Muscle of arm (tissue), 14 donors: ENCODE measurements at places on chromosomes 7 and 10.
A peak's percentile ranks its signal among the peaks of the same experiment; 100 is the strongest.

- no peak for DNase-seq
These were observed 127.9 kb upstream of the CDK1 start for GRCh38 chr10:60650378-60650800.

DNA sequence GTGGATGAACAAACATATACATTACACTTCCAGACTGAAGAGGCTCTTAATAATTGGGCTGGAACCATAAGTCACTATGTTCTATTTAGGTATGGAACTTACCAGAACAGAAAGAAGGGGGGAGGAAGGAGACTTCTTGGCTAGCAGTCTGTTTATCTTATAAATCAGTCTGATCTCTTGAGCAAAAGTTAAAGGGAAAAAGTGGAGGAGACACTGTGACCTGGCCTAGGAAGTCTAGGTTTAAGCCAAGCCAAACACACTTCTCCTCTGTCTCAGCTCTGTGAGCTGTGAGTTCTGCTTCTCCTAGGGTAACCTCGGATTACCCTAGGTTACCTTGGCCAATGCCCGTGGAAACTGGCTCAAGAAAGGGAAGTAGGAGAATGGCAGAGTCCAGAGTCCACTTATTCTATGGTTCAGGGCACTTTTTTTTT, 95.2 kb downstream of the PFKFB3 start:
- no peak for DNase-seq

GRCh38 chr7:54978364-54979116, 40.3 kb upstream of the EGFR start:
- no peak for DNase-seq

GRCh38 chr10:22550732-22551131, 163.6 kb downstream of the PIP4K2A start:
- DNase-seq: no peak

DNA sequence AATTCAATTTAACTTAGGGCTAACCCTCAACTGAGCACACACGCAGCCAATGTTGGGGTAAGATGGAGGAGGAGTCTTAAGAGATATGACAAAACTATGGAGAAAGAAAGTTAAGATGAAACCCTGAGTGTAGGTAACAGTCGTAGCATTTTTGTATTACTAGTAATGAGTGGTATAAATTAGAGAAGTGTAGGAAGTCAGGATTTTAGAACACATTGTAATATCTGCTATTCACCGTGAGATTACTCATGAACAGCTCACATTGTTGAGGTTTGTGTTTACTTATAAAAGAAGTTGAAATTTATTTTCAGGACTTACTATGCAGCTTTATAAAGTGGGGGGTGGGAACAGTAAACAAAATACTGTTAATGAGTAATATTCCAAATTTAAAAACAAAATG, 107.2 kb downstream of the ARHGAP21 start:
- no peak for DNase-seq

- DNase-seq: no peak
These were observed 251.5 kb downstream of the WDR11 start for GRCh38 chr10:121102706-121103105.

DNA sequence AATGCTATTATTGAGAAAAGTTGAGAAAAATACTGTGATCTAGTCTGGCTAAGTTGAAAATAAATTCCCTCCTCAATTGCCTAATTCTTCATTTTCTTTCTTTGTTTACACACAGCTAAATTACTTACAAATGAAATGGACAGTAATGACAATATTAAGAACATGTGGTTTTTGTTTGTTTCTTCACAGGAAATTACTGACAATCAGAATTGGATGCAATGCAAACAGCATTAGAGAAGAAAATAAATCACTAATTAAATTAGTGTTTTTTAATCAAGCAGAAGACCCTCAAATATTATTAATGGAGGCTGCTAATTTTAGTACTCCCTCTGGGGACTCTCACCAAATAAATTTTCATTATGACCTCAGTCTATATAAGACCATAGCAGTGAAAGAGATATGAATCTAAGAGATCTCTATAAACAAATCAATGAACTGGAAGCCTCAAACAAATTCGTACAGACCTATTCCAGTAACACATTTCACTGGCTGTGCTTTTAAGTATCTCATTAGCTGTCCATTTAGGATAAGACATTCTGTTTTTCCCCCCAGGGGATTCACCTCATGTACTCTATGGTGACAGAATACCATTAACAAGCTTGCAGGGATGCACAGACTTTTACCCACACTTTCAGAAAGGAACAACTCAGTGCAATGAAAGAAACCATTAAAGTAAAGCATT, 202.0 kb upstream of the DGKB start:
- DNase-seq: no peak

GRCh38 chr7:93055543-93056107, 62.2 kb downstream of the SAMD9 start:
- peak; percentile 19 for DNase-seq

- no peak for DNase-seq
These were observed 63.4 kb upstream of the PLA2G12B start for GRCh38 chr10:73017955-73018480.

- no peak for DNase-seq
These were observed 251.0 kb downstream of the NXPH1 start for GRCh38 chr7:8684426-8684825.

- no peak for DNase-seq
These were observed 327.5 kb upstream of the MEOX2 start for GRCh38 chr7:16014031-16014430.

DNA sequence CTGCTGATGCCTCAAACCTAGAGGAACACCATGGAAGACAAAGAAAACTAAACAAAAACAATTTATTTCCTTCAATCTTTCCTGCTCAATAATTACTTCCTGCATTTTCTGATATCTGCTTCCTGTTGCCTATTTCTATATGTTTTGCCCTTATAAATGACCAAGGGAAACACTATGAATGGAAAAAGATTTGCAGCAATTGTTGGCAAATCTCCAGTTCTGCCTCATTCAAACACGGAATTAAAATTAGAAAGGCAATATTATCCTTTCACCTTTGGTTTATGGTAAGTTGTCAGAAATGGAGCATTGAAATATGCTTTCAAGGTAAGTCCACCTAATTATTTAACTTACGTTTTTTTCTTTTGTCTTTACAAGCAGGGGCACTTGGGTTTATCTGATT, 552.2 kb upstream of the ANKRD30A start:
- no peak for DNase-seq

- DNase-seq: no peak
These were observed 271.9 kb downstream of the TNS3 start for GRCh38 chr7:47310020-47310419.

- DNase-seq: no peak
These were observed 49.9 kb downstream of the ARL4A start for GRCh38 chr7:12737373-12737772.

GRCh38 chr7:137036768-137037167, 168.3 kb downstream of the CHRM2 start:
- DNase-seq: no peak

GRCh38 chr7:107267138-107267537, 98.3 kb downstream of the HBP1 start:
- no peak for DNase-seq

DNA sequence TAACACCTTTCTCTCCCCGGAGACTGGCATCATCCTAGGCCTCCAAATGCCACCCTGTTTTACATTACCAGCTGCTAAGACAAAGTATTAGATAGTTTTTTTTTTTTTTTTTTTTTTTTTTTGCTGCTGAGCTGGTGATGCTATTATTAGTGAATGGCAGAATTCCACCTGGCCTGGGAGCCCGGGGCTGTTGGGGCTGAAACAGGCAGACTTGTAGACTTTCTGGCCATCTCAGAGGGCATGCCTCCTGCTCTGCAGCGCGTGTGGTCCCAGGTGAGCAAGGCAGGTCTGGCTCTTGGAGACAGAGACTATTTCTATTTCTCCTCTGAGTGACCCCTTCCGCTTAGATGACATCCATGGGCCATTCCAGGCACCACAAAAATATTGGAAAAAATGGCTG, 104.2 kb downstream of the EMX2 start:
- DNase-seq: no peak

GRCh38 chr7:147700702-147701101, 889.9 kb upstream of the C7orf33 start:
- DNase-seq: peak; percentile 11

GRCh38 chr7:138091032-138091431, 14.8 kb downstream of the AKR1D1 start:
- DNase-seq: no peak

- DNase-seq: no peak
These were observed 111.9 kb downstream of the GPAM start for GRCh38 chr10:112071596-112072133.

DNA sequence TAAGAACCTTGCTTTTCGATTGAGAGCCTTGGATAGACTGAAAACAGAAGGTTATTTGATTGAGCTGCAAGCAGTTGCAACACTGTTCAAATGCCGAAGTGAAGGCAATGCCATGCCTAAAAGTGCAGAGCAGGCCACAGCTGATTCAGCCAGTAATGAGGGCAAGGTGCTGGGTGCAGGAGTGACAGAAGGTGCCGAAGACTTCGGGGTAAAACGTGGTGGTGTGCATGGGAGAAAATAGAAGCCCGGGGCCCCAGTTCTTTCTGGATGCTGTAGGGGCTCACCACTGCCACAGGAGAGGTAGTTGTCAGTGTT, 43.6 kb upstream of the GATAD1 start:
- DNase-seq: no peak

DNA sequence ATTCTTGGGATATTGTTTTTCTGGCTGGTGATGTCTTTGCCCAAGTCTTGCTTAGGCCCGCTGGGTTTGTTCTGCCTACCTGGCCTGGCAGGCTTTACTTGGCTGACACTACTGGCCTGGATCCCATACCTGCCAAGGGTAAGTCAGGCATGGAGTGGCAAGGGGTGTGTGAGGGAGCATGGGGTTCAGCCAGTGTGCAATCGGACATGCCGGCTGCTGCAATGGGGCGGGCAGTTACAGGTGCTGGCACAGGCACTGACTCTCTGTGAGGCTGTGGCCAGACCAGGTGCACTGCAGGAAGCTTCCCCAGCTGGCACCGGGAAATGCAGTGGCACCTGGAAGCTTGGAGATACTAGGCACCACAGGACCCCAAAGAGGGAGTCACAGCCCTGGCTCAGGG, 168.4 kb downstream of the PON1 start:
- no peak for DNase-seq

DNA sequence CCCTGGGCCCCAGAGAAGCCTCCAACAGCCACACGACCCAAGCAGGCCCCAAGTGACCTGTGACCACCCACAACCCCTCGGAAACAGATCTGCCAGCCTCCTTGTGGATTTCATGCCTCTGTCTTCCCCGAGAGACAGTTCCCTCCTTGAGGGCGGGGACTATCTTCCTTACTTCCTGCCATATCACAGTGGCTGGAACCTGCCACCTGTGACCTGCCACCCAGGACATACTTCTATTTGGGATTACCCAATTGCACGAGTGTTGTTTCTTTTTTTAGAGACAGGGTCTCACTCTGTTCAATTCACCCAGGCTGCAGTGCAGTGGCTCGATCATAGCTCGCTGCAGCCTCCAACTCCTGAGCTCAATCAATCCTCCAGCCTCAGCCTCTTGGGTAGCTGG, 25.9 kb downstream of the TNRC18 start:
- no peak for DNase-seq

DNA sequence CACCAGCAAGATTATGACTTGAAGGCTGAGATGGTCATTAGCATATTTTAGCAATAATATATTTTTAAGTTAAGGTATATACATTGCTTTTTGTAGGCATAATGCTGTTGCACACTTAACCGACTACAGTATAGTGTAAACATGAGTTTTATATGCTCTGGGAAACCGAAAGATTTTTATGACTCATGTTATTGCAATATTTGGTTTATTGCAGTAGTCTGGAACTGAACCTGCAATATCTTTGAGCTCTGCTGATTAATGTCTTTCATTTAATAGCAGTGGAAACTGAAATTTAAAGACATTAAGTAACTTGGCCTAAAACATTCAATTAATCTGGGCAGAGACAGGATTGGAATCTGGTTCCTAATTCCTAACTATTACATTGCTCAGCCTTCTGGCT, 266.7 kb upstream of the PLXDC2 start:
- DNase-seq: no peak

DNA sequence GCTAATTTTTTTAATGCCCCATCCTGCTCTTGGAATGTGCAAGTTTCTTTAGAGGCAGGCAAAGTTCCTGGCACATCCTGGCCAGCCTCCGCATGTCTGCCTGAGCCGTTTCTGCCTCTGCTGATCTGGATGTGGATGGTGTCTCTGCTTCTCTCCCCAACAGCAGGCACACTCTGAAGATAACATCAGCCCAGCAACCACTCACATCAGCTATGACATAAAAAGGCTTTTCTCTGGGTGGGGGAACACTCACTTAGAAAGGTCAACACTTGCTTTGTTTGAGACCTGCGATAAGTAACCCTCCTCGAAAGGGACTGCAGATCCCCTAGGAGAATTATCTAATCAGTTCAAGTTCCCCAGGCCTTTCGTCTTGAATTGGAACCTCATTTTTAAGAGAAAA, 142.9 kb downstream of the FGFR2 start:
- DNase-seq: no peak

DNA sequence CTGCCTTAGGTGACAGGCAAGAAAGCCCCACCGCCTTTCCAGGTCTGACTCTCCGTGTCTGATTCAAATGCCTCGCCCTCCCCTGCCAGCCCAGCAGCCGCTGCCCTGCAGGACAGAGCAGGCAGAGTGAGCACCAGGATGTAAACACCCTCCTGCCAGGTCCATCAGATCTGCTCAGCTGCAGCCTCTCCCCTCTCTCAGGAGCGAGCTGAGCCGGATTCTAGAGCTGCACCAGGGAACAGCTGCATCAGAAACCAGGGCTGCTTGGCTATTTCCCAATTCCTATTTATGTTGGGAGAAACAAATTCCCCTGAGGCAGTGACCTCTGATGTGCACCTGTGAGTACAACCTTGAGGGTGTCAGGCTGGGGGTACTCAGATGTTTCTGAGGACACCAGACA, 121.5 kb upstream of the ZMIZ1 start:
- no peak for DNase-seq

DNA sequence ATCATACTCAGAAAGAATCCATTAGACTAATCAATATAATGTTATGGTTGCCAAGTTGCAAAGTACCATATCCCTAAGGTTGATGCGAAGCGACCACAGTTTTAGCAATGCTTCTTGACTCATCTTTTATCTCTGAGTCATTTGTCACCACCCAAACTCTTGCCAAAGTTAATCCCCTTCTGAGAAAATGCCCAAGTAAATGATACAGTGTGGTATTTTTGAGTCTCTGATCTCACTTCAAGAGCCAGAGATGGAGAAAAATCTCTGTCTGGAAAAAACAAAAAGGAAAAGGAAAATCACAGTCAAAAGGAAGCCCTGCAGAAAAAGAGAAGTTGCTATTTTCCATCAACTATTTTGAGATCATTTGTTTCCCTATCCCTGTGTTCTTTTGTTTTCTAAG, 26.7 kb upstream of the OTUD1 start:
- DNase-seq: no peak

DNA sequence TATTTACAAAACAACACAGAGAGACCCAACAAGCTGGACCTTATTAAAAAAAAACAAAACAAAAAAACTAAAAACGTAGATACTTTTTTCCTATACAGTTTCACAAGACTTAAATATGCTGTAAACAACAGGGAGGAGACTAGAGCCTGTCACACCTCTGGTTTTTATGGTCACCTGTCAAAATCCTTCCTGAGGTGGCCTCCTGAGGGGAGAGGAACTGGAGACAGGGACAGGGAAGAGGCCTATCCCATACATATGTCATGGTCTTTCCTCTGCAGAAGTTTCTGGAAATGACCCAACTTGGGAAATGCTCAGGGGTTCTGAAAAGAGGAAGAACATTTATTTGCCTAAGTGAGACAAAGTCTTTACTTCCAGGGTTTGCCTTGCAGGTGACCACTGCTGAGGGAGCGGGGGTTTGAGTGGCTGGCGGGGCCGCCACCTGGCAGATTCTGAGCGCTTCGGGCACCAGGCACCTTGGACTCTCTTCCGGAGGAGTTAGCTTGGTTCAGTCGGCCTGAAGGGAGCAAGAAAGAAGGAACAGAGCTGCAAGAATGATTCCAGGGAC, 18.3 kb downstream of the CPA1 start:
- no peak for DNase-seq
